SK-MEL-5 (cell line): ENCODE measurements at places on chromosomes 1 and 21.

DNA sequence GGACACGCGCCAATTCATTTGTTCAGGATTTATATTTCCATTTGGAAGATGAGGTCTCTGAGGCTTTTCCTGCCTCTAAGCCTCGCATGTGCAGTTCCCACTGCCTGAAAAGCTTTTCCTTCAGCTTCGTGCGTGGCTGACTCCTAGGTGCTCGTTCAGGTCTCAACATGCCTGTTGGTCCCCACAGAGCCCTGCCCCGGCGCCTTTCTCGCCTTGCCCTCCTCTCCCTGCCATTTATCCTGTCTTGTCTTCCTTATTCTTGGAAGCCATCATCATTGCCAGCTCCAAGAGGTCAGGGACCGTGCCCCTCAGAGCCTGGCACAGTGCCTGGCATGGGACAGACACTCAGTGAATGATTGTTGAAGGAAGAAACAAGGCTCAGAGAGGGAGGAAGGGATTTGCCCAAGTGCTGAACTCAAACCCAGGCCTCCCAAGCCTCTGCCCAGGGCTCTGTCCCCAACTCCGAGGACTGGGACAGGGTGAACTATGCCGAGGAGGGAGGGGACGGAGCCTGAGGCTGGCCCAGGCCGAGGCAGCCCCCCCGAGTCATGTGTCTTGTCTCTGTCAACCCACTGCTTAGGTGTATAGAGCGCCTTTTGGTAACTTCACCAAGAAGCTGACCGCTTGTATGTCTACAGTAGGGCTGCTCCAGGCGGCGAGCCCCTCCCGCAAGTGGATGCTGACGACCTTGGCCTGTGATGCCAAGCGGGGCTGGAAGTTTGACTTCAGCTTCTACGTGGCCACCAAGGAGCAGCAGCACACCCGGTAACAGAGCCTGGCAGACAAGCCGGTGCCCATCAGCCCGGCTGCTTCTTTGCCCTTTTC lies 47.3 kb downstream of the DISP3 start:
- no peak for DNase-seq

DNA sequence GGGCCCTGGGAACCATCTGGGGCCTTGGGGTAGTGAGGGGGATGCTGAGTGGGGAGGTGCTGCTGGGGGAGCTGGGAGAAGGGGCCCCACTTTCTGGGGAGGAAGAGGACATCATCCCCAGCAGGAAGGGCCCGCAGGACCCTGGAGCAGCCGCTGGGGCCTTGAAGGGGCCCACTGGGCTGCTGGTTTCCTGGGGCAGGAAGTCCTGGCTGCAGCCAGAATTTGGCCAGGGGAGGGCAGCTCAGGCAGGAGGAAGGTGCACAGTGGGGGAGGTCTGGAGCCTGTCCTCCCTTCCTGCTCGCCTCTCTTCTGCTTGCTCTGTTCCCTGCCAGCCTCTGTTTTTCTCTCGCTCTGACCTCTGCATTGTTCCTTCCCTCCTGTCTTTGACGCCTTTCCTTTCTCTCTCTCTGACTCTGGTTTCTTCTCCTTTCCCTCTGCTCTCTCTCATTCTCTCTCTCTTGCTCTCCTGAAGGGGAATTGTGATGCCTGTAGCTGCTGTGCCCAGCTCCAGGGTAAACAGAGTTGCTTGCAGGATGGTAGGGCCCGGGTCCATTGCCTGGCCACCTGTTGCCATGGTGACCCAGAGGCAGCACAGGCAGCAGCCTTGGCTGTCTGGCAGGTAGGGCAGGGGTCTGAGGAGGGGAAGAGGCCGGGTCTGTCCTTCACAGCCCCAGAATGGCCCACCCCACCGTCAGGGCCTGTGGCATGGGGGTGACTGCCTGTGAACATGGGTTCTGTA lies 23.9 kb downstream of the ACOT11 start:
- DNase-seq: no peak

DNA sequence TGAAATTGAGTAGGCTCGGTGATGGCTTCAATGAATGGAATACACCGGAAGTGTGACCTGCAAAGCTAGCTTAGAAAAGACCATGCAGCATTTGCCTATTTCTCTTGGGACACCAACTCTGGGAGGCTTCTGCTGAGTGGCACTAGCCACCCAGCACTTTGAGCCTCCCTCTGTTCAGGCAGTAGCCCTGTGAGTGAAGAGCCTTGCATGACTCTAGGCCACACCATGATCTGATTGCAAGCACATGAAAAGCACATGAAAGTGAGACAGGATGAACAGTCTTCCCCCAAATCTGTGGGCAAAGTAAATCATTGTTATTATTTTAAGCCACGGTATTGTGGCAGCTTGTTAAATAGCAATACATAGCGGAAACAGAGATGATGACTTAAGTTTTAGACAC lies 2.8 kb downstream of the CD48 start:
- DNase-seq: no peak

GRCh38 chr1:38530957-38531356 lies 328.6 kb downstream of the RRAGC start:
- DNase-seq: no peak

DNA sequence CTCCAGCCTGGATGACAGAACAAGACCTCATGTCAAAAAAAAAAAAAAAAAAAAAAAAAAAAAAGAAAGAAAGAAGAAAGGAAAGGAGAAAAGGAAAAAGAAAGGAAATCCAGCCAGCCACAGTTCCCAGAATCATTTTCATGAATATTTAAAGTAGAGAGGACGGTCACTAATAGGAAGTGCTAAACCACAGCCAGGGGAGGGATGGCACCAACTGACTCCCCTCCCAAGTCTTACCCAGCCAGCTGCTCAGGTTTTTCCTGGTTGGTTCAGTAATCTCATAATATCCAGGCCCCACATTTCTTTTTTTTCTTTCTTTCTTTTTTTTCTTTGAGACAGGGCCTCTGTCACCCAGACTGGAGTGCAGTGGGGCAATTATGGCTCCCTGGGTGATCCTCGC lies 63.9 kb upstream of the AK4 start:
- DNase-seq: no peak

- no peak for DNase-seq
Measured at GRCh38 chr1:233217832-233218231, 77.7 kb downstream of the PCNX2 start.

DNA sequence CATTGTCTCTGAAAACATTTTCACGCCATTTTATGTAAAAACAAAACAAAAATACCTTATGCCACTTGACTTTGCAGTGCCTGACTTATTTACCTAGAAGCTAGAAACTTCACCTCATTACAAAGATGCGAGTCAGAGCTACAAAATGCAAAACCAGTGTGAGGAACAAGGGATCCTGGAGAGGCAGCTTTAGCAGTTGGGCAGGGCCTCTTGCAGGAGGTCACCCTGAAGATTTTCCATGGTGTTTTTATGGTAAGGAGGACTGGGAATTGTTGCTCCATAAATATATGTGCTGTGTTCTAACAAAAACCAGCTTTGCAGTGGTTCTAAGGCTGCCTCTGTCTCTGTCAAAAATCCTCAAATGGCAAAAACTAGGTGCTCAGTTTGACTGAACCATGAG lies 36.4 kb upstream of the TARBP1 start:
- no peak for DNase-seq

GRCh38 chr1:69502991-69503390 lies 64.7 kb upstream of the LRRC7 start:
- no peak for DNase-seq

- no peak for DNase-seq
Measured at GRCh38 chr21:34055615-34056014, 17.8 kb upstream of the MRPS6 start.

- peak; percentile 5 for DNase-seq
Measured at GRCh38 chr1:7856345-7856744, 3.5 kb upstream of the UTS2 start.

DNA sequence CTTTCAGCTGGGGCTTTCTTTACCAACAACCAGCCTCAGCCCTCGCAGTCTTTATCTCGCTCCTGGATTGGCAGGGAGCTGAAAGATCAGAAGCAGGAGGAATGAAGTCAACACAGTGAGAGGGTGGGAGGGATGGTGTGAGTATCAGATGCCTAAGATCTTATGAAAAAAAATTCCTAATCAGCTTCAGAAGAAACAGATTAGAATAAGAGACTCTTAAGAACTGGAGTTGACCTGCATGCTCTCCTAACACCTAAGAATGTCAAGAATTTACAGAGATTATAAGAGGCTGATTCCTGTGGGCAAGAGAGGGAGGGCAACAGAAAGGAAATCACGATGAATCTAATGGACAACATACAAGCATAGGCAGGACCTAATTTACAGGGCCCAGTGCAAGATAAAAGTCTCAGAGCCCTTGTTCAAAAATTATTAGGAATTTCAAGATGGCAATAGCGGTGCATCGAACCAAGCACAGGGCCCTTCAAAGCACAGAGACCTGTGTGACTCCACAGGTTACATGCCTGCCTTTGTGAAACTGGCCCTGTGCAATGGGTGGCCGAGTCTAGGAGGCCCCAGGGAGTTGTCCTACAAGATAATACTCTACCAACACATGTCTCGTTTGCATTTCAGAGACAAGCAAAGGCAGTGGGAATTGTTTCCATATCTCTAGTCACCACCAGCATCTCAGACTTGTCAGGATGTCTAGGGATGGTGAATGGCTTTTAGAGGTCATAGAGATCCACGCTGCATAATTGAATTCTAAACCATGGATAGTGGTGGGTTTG lies 65.3 kb upstream of the PPP2R5A start:
- DNase-seq: no peak

- DNase-seq: no peak
Measured at GRCh38 chr1:24415910-24416665, 486 bp downstream of the NIPAL3 start.

- DNase-seq: no peak
Measured at GRCh38 chr1:37905727-37906126, 41.1 kb downstream of the INPP5B start.

DNA sequence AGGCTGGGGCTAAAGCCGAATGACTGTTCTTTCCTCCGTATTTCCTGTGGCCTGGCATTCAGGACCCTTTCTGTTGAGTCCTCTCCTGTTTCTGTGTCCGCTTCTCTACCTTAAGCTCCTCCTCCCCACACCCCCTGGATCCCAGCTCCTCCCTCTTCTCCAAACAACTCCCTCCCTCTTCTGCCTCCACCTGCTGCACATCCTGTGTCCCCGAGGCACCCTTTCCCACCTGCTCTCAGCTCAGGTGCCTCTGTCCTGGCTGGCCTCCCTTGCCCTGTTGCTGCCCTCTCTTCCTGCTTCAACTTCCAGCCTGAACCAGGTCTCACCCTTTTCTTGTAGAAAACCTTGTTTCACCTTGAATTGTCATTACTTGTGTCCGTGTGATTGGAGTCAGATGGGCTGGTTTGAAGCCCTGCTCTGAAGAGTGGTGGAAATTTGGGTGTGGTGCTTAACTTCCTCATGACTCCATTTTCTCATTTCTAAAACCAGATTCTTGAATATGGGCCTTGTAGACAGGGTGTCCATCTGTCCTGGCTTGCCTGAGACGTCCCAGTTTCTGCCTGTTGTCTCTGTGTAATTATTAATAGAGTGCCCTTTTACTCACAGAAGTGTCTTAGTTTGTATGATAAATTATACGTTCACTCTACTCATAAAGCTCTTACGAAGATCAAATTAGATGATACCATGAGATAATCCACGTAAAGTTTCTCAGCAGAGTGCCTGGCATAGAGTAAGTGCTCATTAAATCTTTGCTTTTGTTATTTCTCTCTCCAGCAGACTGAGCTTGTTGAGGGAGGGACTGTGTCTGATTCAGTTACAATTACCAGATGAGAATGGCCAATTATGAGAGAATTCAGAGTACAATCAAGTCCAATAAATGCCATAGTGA lies 58.9 kb upstream of the TRABD2B start:
- DNase-seq: no peak

GRCh38 chr1:114090738-114091505 lies 62.7 kb downstream of the SYT6 start:
- DNase-seq: no peak

DNA sequence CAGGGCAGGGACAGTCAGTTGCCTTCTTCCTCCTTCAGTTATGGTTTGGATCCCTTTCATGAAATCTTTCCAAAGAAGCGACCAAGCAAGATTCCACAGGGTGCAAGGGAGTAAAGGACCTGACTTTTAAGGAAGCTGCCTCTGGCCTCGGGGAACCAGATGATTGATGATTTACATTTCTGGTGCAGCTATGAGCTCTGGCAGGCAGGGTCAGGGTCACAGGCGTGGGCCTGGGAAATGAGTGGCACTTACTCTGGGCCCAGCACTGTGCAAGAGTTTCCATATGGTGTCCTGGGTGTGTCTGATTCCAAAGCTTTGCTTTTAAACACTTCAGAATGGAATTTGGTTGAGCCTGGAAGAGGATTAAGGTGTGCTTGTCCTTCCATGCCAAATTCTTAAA lies 7.2 kb upstream of the CRABP2 start:
- DNase-seq: no peak

DNA sequence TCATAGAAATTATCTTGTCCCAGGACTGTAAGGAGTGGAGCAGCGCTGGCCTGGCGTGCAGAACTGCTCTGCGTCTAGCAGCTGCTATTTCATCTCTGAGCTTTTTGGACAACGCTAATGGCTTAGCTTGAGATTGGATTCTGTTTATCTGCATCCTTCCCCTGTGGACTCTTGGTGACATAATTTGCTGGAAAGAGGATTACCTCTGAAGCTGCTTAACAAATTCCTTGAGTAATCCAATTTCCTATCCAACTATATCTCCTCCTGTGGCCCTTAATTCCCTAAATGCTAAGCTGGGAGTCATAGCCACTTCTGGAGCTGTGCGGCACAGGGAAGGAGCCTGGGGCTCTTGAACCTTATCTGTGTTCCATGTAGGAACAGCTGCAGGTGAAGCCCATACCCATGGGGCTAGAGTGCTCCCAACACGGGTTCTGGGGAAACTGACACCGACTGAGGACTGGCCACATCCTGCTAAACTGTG lies 43.2 kb downstream of the IL6R start:
- DNase-seq: no peak

DNA sequence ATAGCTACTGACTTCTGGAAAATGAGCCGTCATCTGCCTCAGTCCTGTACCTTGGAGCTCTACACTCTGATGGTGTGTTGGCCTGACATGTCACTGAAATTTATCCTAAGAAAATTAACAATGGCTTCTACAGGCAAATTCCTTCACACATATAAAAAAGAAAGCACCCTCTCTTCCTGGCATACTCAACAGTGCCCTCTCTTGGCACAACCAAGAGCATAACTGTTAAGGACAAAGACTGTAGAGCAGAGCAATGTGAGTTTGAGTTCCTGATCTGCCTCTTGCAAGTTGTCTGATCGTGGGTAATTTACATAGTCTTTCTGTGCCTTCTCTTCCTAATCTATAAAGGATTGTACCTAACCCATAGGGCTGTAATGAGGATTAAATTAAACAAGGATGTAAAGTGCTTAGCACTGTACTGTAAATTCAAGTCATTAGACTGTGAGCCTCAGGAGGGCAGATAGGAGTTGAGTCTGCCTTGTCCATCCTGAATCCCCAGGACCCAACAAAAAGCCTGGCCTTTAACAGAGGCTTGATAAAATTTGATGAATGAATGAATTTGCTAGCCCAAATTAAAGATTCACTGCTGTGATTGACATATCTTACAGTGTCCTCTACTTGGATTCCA lies 83.5 kb downstream of the SYF2 start:
- DNase-seq: peak; percentile 74

- DNase-seq: peak; percentile 47
Measured at GRCh38 chr1:10033359-10033845, 644 bp downstream of the UBE4B start.

DNA sequence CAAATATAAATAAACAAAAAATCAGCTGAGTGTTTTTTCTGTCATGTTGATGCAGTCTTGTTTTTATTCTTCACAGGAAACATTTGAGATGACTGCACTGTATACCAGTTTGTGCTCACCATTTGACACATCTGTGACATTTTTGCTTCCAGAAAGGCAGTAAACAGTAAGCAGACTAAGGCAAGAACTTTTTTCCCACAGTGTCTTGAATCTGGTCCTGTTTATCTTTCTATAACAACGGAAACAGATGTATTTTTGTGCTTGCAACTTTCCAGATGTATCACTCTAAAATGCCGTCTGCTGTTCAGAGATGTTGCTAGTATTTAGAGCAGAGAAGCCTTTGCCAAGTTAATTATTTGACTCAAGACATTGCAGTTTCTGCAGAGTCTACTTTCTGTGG lies 105.5 kb downstream of the ZC3H11B start:
- DNase-seq: no peak
